Stimulated activated CD4-positive, alpha-beta T cell treated with anti-CD3 and anti-CD28 coated beads, Interleukin-12 subunit alpha, Interleukin-12 subunit beta, amount 100 ng/mL, for 48 hours (primary cell): ENCODE measurements at places on chromosomes 3 and 15.

- DNase-seq: no peak
These were observed 44.4 kb upstream of the B3GALNT1 start for GRCh38 chr3:161149529-161149928.

- no peak for DNase-seq
These were observed 63.3 kb upstream of the RGMA start for GRCh38 chr15:93152360-93152759.

DNA sequence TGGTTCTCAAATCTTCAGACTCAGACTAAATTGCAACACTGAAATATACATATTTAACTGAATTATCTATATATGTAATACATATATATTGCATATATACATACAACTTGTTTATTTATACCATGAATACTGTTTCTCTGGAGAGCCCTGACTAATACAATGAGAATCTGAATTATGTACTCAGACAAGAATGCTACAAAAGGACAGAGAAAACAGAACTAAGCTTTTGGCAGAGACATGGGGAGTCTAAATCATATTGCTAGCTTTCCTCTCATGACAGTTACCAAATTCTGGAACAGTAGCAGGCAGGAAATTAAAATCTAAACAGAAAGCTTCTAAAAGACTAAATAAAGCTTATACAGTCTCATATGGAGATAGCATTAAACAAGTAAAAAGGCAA, 142.4 kb upstream of the KCNMB2 start:
- no peak for DNase-seq

DNA sequence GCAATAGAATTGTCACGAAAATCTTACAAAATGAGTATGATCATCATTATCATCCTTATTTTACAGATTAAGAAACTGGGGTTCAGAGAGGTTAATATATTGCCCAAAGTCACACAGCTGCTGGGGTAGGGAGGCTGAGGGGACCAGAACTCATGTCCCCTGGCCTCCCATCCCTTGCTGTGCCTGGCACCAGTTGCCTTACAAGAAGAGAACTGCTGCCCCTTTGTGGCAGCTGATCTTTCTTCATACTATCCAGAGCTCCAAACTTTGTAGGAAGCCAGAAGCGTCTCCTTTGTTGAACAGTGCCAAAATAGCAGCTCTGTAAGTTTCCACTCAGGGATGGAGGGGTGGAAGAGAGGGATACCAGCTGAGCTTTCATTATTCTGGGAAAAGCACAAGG, 236.8 kb upstream of the TBC1D5 start:
- no peak for DNase-seq
